ENCODE measurements at places on chromosomes 12 and 14.

DNA sequence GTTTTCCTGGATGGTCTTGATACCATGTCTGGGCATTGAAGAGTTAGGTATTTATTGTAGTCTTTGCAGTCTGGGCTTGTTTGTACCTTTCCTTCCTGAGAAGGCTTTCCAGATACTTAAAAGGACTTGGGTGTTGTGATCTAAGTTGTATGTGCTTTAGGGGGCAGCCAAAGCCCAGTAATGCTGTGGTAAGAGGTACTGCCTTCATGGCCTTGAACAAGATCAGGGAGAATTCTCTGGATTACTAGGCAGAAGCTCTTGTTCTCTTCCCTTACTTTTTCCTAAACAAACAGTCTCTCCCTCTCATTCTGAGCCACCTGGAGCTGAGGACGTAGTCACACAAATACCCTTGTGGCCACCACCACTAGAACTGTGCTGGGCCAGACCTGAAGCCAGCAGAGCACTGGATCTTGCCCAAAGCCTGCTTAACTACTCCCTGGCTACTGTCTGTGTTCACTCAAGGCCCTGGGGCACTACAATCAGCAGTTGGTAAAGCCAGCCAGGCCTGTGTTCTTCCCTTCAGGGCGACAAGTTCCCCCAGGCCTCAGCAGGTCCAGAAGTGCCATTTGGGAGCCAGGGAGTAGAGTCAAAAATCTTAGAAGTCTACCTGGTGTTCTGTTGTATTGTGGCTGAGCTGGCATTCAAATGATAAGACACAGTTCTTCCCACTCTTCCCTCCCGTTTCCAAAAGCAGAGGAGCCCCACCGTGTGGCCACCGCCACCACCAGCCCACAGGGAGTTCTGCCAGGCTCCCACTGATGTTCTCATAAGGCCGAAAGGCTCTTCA is 11.4 kb downstream of the PRORP start:
- DNase-seq = no peak

- DNase-seq = no peak
These were observed 58.7 kb upstream of the CCND2 start for GRCh38 chr12:4214877-4215228.

- DNase-seq = no peak
These were observed 7.0 kb downstream of the PPP1R12A start for GRCh38 chr12:79927772-79928474.

- DNase-seq = no peak
These were observed 2.9 kb downstream of the NEK9 start for GRCh38 chr14:75123991-75124390.

DNA sequence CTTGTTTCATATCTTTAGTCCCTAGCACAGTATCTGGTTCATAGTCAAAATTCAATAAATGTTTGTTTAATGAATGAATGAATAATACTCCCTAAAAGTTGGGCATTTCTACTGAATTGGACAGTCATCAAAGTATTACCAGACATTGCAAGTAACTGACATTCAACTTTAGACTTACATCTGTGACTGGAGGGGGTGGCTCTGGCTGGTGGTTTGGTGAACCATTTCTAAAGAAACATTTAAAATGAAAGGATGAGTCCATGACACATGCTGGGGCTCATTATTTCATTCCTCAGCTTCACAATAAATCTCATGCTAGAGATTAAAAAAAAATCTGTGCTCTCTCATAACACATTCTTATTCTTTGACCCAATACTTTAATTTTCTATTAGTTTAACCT is 20.6 kb upstream of the CSRNP2 start:
- DNase-seq = no peak

- no peak for DNase-seq
These were observed 13.1 kb downstream of the KRT85 start for GRCh38 chr12:52354200-52354599.

All from cortex of kidney (tissue), 1 donor.